ENCODE measurements at places on chromosomes 4 and X.

DNA sequence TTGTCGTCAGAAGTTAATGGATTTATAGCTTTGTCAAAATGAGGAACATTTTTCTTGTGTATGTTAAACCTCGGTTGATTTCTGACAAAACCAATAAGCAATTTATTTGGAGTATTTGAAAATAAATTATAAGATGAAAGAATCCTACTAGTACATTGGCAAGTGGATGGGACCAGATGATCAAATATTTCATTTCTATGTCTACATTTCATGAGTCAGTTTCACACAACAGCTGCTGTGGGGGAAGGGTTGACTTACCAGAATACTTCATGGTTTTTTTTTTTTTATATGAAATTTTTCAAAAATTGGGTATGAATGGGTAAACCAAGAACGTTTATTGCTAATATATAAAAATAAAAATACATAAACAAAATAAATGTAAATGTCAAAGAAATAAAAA is 39.4 kb downstream of the RAPGEF2 start:
- DNase-seq: no peak

DNA sequence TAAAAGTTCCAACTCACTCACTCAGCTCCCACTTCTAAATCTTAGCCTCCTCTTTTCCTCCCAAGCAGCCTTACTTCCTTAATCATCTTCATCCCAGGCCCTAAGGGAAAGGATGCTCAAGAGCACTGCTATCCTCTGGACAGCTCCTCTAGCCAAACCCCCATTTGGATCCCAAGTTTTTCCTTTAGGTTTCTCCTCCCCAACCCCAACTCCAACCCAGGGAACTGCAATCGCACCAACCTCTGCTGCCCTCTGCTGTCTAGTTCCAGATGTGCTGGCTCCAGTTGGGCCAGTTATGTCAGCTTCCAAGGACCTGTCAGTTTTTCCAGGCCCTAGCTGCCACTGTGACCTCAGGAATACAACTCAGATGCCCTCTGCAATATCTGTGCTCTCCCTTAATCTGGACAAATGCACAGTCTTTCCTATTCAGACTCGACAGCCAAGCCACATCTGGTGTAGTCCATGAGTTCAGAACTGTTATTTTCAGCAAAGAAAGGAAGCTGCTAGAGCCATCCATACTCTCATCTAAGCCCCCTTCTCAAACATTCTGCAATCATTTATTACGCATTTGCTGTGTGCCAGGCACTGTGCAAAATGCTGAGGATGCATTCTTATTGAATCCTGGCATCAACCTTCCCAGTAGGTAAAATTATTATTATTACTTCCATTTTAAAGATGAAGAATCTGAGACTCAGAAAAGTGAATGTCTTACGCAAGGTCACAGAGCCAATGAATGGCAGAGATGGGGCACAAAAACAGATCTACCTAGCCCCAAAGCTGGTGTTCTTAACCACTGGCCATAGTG is 12.3 kb upstream of the XPNPEP2 start:
- DNase-seq: peak; percentile 6

GRCh38 chrX:109351557-109351956 is 130.3 kb downstream of the GUCY2F start:
- DNase-seq: no peak

DNA sequence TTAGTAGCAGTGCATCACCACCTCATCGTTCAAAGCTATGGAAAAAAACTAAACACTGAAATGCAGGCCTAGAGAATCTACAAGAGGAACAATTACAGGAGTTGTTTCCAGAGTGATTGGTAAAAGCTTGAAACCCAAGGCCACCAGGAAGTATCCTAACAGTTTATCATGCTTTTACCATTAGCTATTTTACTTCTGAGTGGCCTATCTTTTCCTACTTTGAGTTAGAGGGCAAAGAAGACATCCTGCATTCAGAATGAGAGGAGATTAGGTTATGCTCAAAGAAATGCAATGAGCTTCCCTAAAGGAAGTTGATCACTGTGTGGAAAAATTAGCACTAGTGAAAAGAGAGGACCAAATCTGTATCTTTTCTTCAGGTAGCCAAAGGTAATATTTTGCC is 69.8 kb upstream of the PRSS48 start:
- DNase-seq: no peak

DNA sequence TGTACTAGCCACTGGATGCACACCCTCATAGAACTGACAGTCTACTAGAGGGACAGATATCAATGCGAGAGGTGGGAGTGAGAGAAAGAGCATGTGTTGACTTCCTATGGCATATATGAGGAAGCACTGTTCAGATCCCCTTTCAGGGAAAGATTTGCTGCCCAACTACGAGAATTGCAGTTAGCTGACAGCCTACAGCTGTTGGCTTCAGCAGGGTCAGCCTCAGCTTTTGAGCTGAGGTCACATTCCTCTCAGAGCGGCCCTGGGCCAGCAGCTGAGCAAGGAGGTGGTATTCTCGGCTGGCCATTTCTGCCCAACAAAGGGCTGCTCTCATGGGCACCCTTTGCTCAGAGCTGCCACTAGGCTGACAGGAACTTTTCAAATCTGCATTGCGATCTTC is 580.2 kb downstream of the MID1IP1 start:
- no peak for DNase-seq

DNA sequence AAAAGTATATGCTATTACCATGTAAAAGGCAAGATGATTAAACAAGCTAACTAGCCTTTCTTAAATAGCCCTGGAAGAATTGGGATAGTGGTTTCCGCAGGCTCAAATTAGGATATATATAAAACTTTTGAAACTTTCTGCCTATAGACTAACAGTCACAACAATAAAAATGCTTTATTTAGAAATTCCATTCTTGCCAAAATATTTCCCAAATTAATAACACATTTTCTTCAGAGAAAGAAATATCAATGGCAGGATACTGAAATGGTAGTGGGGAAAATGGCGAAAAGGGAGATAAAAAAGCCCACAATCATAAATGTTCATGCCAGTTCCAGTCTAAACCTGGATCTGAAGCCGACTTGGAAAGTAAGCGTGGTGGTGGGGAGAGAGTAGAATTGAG is 56.0 kb downstream of the MAD2L1 start:
- no peak for DNase-seq

- peak; percentile 23 for DNase-seq
These were observed 20.6 kb downstream of the ZDHHC9 start for GRCh38 chrX:129823115-129823514.

GRCh38 chr4:70667740-70668535 is 1.6 kb upstream of the JCHAIN start:
- no peak for DNase-seq

DNA sequence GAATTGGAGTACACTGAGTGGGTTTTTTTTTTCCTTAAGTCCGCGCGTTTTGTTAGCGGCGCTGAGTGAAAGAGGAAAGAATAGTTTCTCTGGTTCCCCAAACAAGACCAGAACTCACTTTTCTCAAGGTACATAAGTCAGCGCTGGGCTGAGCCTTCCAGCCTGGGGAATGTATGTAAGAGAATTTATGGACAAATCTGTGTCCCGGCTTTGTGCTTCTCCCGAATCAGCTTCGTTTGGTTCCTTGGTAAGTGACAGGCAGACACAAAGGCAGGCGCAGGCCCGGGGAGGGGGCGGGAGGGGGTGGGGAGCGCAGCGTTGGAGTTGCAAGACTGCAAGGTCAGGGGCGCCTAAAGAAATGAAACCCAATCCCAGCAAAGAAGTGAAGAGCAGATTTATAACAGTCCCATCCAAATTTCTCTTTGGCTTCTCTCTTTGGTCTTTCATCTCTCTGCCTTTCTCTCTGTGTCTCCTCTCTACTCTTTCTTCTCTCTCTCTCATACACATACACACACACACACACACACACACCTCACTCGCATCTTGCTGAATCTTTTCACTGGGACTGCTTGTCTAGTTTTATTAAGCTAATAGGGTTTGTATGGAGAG is 981 bp downstream of the TET2 start:
- peak; percentile 4 for DNase-seq

DNA sequence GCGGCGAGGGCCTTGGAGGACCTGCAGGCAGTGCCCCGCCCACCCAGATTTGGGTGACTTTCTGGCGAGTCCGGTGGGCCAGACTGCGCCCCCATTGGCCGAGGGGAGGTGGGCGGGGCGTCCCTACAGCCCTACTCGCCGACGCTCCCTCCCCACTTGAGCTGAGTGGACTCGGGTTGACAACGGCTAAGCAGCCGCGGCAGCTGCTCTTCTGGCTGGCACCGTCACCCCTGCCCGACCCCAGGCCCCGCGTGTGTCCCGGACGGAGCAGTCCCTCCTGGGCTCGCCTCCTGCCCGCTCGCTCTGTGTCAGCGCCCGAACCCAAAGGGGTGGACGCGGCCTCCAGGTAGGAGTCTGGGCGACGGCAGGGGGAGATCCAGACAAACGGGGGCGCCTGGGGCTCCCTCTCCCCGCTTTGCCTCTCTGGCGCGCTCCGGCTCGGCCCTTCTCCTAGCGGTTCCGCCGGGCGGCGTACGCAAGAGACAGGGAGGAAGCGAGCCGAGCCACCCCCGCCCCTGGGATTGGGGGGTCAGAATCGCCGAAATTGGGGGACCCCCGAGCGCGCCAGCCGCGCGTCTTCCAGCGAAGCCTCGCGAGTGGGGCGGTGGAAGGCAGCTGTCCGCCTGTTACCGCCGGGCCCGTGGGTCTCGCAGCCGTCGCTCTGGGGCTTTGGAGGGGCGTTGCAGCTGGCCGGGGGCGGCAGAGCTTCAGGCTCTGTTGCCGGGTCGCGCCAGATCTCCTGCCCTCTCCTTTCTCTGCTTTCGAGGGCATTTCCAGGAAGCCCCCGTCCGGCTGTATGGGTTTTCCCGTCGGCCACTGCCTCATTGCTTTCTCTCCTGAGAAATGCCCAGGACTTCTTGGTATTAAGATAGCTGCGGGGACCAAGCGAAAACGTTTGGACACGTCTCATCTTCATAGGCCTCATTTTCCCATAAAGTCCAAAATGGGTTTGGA is 46.3 kb downstream of the STARD8 start:
- peak; percentile 3 for DNase-seq
